Activated T-helper 1 cell treated with Interleukin-2 at 50 U/mL for 16 hours (primary cell): ENCODE measurements at places on chromosomes 4 and X.

DNA sequence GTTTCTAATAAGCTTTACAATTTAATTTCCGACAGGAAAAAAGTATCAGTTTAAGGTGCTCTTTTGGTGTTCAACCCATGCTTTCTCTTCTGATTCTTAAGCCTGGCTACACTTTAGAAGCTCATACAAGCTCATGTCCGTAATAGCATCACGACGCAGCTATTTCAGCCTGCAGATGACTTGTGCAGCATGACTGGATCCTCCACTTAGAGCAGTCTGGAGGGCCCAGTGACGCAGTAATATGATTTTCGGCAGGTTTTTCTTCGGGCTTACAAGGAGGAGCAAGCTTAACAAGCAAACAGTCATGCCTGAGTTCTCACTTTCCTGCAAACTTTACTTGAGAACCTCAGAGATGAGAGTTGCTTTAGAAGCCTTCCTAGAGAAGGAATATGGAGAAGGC is 85.3 kb upstream of the MAML3 start:
- no peak for DNase-seq

GRCh38 chr4:1356181-1356998 is 9.4 kb downstream of the UVSSA start:
- DNase-seq = no peak

GRCh38 chrX:17082831-17083230 is 136.4 kb downstream of the REPS2 start:
- DNase-seq = no peak

- DNase-seq = no peak
Observed at GRCh38 chr4:99821918-99822503, 5.4 kb downstream of the DAPP1 start.

DNA sequence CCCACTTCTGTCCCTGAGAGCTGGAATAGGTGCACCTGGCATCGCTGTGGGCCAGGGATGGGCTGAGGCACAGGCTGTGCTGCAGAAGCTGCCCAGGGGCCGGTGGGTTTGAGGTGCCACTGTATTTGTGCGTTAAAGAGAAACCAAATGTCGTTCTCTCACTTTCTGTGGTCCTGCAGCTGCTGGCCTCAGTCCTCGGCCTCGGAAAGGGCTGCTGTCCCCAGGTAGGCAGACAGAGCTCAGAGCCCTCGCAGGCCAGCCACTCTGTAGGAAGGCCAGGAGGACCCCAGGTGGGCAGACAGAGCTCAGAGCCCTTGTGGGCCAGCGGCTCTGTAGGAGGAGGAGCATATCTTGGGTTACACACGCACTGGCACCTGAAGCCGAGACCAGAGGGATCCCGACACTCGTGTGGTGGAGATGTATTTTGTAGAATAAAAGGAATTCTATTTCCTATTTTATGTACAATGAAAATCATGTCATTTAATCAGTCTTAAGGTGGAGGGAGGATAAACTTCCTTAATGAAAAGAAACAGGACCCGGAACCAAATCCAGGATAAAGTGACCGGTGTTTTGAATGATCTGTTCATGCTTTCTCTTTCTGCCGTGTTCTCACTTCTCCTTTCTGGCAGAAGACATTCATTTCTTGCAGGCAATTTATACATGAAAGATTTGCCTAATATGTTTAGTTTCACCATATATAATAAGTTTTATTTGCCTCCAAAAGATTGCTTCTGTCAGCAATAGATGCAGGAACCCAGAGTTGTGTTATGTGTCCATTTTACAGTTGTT is 54.4 kb upstream of the HGFAC start:
- DNase-seq = no peak

DNA sequence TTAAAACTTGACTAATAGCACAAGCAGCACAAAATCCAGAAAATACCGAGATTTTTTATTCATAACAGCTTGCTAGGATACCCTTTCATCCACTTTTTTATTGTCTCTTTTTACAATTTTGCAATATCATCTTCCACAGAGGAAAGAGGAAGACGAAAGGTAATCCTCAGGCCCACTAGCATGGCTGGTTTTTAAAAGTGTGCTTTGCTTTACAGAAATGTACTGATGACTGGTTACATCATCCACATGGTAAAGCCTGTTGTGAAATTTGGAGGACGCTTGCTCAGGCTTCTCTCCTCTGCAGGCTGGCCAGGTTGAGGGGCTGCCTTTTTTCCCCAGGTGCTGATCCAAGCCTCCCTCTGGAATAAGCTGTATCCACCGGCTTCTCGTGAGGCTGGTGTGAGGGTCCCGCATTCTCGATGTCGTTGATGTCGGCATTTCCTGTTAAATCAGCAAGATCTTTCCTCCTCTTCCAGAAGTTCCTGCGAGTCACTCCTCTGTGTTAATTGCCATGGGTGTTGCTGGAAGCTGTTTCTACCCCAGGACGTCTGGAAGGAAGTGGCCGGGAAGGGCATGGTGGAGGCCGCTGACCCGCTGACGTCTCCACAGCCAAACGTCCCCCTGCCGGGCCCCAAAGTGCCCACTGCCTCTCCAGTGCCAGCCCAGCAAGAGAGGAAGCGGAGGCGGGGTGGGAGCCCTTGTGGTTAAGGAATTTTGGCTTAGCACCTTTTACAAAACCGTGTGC is 5.8 kb upstream of the DGKQ start:
- no peak for DNase-seq

DNA sequence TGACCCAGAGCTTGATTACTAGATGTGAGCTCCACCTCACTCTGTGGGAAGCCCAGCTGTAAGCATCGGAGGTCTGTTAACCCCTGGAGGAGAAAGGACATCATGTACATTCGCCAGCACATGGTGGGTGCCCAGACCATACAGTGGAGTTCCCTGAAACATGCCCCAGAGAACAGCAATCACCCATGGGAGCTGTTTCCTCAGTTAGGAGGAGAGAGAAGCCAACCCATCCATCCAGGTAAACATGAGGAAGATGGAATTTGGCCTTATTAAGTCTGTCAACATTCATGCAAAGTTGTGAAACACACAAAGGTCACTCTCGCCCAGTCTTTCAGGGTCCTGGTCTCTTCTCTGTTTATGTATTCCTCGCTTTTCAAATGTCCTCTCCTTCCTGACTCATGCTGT is 354.7 kb downstream of the ANK2 start:
- DNase-seq = no peak

DNA sequence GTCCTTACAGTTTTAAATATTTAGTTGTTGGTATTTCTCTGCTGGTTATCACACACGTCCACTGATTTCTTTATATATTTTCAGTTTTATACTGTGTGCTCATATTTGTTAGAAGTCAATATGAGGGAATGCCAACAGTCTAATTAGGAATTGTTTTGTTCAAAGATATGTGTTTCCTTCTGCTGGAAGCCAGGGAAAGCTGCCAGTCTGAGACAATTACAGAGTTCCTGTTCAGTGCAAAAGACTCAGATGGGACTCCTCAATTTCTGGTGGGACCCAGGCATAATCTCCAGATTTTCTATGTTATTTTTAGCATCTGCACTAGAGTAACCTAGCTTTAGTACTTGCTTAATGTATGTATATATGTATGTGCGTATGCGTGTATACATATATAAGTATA is 486.0 kb downstream of the GRID2 start:
- DNase-seq = no peak

DNA sequence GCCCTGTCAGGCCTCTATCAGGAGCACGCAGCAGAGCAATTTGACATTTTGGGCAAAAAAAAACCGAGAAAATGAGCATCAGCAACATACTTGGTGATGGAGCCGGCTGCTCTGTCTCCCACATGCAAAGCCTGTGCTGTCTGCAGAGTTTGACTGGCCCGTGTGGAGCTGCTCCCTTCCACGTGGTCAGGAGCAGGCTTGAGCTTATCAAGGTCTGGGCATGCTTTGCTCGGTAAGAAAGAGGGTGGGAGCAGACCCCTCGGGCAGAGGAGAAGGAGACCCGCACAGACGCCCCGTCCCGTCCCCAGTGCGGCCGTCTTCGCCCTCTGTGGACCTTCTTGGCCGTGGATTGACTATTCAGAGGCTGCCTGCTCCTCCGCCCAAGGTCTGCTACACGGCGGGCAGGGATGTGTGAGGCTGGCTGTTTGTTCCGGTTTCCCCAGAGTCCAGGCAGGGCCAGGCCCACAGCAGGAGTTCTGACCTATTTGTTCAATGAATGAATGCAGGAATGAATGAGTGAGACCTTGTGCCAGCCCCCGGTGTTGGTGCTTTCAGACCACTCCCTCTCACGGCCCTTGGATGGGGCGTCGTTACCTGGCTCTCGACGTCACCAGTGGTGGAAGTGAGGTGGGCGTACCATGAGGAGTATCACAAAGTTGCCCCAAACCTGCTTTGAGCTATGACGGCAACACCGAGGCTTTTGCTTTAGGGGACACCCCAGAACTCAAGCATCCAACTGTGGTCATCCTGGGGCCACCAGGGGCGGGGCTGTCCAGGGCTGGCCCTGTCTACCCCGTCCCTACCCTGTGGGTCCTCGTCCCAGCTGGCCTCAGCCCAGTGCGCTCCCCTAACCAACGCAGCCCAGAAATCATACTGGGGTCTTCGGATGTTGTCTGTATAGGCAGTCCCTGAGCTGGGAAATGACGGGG is 54.7 kb upstream of the ADRA2C start:
- DNase-seq = no peak

GRCh38 chr4:153663667-153664066 is 20.4 kb upstream of the TLR2 start:
- no peak for DNase-seq
